ENCODE measurements at places on chromosomes 1 and 21.

DNA sequence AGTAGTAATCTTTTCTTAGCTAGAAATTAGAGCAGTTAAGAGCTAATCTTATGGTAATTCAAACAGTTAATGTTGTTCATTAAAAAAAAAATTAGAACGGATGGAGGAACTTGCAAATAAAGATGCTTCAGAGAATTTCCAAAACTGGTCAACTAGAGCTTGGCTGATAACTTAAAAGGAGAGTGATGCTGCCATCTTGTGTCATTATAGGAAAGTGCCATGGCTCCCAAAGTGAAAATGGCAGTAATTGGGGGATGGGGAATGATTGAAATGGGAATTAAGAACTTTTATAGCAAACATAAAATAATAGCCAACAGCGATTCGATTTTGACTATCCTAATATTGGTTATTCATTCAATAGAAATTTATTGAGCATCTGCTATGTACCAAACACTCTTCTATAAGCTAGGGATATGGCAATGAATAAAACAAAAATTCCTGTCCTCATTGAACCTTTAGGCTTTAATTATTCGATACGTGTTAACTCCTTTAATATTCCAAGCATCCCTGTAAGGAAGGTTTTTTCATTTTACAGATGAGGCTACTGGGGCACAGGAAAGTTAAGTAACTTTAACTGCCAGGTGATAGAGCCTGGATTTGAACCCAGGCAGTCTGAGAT is 5.7 kb upstream of the PLPP3 start:
- DNase-seq = no peak

DNA sequence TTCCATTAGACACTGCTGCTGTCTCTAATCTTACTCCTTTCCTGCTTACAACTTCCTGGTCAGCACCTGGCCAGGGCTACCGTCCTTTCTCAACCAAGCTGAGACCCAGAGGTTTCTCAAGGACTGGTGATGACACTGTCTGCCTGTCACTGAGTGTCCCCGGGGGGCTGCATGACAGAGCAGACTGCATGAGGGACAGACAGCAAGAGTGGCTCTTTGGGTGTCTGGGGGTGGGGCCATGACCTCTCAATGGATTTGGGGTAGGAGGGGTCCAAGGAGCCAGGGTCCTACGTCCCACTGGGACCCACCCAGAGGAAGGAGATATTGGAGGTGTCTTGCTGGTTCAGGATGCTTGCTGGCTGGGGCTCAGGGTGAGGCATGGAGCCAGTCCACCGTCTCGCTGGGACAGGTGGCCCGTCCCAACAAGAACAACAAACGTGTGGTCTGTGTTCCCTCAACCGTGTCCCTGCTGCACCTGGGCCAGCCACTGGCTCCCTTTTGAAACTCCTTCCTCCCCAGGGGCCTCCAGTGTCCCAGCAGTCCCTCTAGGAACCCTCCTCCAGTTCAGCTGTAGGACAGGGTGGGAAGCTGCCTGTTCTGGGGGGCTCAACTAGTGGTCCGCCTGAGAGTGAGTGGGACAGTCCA is 344.6 kb upstream of the AJAP1 start:
- DNase-seq = no peak

GRCh38 chr1:230781594-230781993 is 34.4 kb downstream of the CAPN9 start:
- DNase-seq = no peak

DNA sequence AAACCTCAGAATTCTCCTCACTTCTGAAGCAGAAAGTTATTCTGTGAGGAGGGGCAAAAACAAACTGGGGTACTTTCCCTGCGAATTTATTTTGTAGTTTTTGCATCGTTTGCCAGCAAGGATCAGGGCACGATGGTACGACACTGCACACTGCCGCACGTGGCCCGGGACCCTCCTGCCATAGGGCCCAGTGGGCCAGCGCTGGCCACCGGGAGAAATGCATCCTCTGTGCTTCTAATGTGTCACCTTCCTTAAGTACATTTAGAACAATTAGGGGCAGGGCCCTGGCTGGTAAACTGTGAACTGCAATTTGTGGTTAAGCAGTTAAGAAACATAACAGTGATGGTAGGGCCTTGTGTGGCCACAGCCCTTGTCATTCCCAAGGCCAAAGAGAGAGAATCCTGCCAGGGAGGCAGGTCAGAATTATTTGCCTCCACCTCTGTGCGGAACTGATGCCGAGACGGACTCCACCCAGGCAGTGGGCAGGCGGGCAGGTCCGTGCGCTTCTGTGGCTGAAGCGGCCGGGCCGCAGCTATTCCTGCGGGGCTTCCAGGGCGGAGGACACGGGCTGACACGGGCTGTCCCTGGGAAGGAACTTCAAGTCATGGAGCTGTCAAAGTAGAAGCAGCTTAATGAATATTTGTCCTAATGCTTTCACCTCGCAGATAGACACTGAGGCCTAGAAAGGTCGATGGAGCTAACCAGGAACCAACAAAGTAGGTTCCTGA is 12.5 kb downstream of the GPR137B start:
- DNase-seq = no peak

- DNase-seq = no peak
Measured at GRCh38 chr1:198399452-198399851, 141.0 kb downstream of the ATP6V1G3 start.

GRCh38 chr1:58702261-58703141 is 2.6 kb upstream of the MYSM1 start:
- DNase-seq = no peak

DNA sequence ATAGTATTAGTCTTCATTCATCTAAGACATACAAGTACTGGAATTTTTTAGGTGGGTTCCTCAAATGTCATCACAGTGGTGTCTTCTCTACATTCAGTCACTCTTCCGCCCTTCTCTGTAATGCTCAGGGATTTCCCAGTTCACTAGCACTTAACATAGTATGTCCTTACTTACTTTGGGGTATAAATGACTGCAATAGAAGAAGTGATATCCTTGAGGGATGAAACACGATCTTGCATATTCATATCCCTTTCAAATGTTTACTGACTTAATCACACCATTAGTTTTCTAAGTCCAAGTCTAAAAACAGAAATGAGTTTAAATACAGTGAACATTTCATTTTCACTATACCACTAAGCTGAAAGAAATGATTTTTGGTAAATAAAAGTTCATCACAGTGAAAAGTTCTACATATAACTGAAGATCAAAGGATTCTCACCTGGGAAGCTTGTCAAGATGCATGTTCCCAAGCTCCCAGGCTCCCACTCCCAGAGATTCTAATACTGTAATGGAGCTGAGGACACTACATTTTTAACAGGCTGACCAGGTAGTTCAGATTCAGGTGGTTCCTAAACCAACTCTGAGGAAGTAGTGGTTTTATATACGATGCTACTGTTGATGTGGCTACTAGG is 29.7 kb downstream of the MRPL39 start:
- no peak for DNase-seq

DNA sequence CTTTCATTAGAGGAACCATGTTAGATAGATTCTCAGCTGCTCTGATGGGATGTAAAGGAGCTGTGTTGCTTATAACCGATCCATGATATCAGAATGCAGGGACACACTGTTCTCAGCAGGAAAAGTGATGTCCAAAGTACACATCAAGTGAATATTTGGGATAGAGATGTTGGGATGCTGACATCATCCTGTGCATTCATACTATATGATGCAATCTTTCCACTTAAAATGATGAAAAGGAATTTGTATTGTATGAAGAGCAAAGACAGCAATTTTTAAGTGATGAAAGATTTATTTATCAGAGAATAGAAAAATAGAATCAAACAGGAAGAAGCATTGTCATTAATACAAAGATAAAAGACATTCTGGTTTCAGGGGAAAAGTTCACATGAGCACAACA is 110.1 kb downstream of the ERG start:
- no peak for DNase-seq

GRCh38 chr1:18010408-18010807 is 97.2 kb upstream of the IGSF21 start:
- no peak for DNase-seq

DNA sequence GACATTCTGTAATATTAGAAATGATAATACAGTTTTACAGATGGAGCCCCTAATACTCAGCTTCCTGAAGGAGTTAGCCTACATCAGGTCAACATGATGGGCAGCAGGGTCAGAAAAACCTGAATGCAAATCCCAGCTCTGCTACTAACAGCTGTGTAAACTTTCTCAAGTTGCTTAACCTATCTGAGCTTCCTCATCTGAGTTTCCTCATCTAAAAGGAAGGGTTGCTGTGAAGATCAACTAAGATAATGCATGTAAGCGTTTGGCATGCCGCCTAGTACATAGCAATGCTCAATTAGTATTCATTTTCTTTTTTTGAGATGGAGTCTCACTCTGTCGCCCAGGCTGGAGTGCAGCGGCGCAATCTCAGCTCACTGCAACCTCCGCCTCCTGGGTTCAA is 18.4 kb upstream of the DESI2 start:
- DNase-seq = no peak

All from stimulated activated CD4-positive, alpha-beta T cell treated with anti-CD3 and anti-CD28 coated beads, Interleukin-15, amount 100 ng/mL, for 1 hour (primary cell).